Left cardiac atrium (tissue), 4 donors: ENCODE measurements at places on chromosomes 5 and 9. TPM values are rescaled to one million over a fixed set of nuclear protein-coding genes. Genes with fewer than 3 reads are reported as not detected.

DNA sequence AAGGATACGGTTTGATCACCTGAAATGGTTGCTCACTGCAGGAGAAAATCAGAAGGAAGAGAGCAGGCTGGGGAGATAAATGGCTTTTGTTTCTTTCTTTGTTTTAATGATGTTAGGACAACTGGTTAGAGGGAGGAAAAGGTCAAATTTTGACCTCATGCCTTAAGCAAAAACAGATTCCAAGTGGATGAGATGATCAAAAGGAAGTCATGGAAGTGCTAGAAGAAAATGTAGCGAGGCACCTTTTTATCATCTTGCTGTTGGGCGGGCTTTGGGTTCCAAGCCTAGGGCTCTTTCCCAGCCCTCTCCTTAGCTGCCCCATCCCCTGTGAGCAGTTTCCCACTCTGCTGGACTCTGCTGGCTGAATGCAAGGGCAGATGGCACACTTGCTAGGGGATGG, 127.9 kb downstream of the ADAMTS2 start:
- DNase-seq = no peak

Gene PCDHB6
- total RNA-seq = 0.86 TPM

Gene LHX6
- total RNA-seq = 11.3 TPM

DNA sequence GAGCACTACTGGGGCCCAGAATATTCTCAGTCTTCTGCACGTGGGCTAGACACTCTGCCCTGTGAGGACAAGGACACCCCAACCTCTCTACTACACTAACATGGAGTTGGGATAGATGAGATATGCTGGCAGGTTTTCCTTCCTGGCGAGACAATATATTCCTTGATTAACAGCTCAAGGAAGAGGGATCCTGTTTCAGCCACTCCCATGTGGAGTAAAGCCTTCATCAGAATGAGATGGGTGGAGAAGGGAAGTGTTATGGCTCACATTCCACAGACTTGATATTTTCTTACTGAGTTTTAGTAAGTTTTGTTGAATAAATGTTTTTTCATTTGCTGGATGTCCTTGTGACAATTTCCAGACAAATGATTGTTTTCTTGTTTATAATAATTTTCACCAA, 1187.6 kb downstream of the CDH12 start:
- no peak for DNase-seq

Gene SPINK7
- not detected for total RNA-seq

Gene IFNK
- not detected for total RNA-seq
